Esophagus muscularis mucosa (tissue), 4 donors: ENCODE measurements at places on chromosomes 6 and 20.

- DNase-seq: peak; percentile 97
Observed at GRCh38 chr6:53171605-53172467, 23.2 kb upstream of the GCM1 start.

DNA sequence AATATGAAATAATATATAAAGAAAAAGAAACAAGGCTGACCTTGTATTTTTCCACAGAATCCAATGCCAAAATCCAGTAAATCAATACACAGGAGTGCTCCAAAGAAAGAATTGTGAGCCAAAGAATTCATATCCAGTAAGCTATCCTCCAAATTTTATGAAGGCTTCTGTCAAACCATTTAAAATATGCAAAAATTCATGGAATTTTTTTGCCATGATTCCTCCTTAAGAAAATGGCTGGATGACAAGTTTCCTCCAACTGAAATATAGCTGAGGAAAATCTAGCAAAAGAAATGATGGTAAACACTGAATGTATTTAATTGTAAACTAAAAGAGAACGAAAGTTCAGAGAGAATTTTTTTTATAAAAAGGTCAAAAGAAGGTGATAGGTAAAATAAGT is 290.3 kb downstream of the UBE3D start:
- DNase-seq: no peak

DNA sequence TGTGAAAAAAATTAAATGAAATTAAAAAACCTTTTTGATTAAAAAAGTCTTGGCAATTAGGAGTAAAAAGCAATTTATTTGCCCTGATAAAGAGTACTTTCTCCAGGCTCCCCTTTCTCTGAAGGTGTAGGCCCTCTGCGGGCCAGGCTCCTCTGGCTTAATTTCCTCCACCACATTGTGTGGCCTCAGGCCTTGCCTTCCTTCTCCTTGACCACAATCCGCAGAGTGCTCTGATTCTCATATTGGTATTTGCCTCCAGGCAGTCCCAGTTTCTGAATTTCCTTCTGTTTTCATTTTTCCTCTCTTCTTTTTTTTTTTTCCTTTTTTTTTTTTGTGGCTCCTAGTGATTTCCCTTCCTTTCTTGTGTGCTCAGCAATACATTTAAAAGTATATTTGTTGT is 96.4 kb downstream of the AIG1 start:
- no peak for DNase-seq

- DNase-seq: no peak
Observed at GRCh38 chr6:151024597-151024996, 159.1 kb downstream of the MTHFD1L start.

GRCh38 chr6:22681761-22682160 is 112.4 kb downstream of the HDGFL1 start:
- no peak for DNase-seq

DNA sequence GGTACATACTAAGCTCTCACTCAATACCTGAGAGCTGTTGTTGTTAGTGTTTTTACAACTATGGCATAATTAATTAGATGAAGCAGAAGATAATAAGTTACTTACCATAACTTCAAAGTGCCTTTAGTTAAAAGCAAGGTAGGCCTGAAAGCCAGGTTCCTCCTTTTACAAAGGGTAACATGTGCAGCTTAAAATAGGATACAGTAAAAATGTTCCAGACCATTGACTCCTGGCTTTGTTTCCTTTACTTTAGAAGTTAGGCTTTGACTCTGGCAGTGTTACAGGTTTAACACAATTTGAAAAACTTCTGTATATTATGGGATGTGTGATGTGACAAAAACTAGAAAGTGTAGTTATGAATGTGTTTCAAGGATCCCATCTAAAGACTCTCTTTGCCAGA is 522.5 kb downstream of the EPM2A start:
- no peak for DNase-seq

DNA sequence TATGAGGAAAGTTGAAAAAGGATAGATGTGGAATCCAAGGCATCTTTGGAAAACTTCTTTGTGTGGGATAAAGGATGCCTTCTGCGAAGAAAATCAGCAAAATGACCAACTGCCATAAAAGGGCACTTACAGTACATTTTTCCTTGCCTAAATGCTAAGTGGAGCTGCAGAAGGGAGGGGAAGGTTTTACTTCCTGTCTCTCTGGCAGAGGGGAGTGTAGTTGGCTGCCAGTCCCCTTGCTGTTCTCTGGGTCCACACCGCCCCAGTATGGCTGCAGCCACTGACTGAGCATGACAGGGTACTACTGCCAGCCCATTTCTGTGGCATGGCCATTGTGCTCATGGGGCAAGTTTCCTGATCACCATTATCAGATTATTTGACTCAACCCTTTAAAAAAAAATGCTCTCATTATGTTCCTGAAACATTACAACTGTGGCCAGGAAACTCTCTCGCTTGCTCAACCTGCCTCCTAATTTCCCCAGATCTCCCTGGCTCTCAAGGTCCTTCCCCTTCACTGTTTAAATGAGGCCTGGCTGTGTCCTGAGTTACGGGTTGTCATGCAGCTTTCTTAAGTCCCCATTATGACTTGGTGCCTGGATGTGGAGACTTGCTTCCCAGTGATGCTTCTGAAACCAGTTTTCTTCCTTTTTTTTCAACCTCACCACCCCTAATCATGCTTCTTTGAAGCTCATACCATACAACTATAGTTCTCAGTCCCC is 34.5 kb upstream of the FAM184A start:
- no peak for DNase-seq

GRCh38 chr6:33488339-33488738 is 34.0 kb downstream of the ZBTB9 start:
- DNase-seq: no peak

DNA sequence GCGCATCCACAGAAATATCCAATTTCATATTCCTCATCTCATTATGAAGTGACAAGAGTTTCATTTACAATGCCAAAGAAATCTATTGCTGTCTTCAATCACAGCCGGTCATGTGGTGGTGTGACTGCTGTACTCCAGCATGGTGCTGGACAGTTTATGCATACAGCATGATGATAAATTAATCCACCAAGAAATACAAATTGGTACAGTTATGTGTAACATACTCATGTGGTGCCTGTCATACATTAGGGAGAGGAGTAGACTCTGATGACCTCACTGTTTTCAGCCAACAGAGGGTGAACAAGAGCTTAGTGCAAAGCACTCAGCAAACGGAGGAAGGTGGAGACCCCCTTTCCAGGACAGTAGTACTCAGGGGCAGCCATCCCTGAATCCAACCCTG is 178.4 kb upstream of the SYNDIG1 start:
- DNase-seq: no peak

DNA sequence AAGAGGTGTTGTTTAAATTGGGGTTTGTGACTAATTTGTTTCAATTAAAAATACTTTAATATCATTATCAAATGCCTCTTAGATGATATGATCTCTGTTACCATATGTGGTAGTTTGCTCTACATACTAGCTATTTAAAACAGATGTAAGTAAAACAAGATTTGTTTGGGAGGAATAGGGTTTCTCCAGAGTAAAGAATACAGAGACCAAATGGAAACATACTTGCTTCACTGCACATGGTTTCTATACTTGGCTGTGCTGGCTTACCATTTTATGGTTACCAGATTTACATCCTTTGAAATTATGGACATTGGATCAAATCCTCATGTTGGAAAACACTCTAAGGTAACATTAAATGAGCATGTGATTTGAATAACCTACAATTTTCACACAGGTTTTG is 588.3 kb downstream of the CD109 start:
- DNase-seq: no peak

- no peak for DNase-seq
Observed at GRCh38 chr6:2918936-2919335, 15.8 kb upstream of the SERPINB9 start.

- DNase-seq: no peak
Observed at GRCh38 chr6:99331531-99331930, 17.9 kb downstream of the FAXC start.

DNA sequence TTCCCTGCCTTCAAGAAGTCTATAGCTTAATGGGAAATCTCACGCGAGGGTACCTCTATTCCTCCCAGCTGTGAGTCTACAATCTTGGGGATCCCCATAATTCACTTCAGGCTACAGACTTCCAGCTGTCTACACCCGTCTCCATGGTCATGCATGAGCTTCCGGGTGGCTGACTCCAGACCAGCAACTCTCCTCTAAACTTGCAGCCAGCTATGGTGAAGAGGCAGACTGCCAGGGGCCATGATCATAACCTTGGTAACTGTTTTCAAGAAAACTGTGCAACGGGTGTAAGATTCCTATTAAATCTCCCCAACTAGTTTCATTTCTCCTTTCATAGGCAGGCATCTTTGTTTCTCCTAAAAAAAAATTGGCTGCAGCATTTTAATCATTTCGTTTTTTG is 534.4 kb upstream of the CHD6 start:
- no peak for DNase-seq

- DNase-seq: no peak
Observed at GRCh38 chr6:168609026-168609685, 168.2 kb downstream of the SMOC2 start.

GRCh38 chr20:47365023-47365764 is 8.7 kb upstream of the ZMYND8 start:
- DNase-seq: no peak

DNA sequence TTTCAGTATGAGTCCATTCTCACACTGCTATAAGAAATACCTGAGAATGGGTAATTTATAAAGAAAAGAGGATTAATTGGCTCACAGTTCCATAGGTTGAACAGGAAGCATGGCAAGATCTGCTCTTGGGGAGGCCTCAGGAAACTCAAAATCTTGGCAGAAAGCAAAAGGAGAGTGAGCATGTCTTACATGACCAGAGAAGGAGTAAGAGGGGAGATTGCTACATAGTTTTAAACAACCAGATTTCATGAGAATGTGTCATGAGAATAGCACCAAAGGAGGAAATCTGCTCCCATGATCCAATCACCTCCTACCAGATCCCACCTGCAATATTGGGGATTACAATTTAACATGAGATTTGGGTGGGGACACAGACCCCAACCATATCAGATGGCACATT is 672.4 kb downstream of the HTR1B start:
- no peak for DNase-seq

GRCh38 chr6:93919365-93919764 is 500.0 kb upstream of the EPHA7 start:
- DNase-seq: no peak

DNA sequence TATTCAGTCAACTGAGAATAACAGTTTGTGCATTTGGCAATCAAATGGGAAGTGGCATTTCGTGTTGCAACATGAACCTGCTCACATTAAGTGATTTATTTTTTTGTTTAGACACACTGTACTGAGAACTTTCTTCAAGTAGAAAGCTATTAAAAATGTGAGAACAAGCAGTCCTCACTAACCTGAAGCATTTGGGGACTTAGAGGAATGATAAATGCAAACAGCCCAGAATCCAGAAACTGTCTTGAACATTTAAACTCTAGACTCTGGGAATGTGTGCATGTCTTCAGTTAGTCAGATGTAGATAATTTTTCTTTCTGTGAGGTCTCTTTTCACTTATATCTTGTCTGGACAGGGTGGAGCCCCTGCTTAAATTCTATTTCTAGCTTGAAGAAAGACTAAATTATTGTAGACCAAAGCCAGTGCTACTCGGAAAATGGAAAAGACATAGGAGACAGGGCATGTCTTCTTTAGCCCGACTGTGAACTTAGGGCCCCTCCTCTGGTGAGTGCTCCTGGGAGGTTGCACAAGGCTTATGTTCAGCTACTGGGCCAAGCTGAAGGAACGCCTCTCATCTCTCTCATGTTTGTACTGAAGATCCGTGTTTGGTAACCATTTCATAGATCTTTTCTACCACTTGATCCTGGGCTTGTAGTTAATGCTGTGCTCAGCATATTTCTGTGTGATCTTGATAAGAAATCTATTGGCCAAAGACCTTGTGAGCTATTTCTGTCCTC is 70.1 kb downstream of the SLX4IP start:
- no peak for DNase-seq

- peak; percentile 92 for DNase-seq
Observed at GRCh38 chr20:41177636-41178035, 40.3 kb downstream of the PLCG1 start.

DNA sequence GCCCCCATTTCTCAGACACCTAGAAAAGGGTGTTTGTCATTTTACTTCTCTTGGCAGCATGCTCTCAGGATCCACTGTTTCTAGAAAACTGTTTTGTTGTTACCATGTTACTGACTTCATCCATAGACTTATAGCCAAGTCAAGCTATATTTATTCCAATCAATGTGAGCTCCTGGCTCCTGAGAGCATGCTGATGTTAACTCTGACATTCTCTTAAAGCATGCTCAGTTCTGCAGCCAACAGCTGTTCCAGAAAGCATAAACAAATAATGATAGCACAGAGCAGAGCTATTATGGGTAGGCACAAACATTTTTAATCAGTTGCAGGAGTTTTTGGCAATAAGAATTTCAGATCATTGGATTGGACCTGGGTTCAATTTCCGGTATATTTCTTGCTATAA is 92.4 kb upstream of the CEP85L start:
- no peak for DNase-seq

GRCh38 chr6:56756219-56756789 is 113.6 kb upstream of the DST start:
- DNase-seq: no peak

DNA sequence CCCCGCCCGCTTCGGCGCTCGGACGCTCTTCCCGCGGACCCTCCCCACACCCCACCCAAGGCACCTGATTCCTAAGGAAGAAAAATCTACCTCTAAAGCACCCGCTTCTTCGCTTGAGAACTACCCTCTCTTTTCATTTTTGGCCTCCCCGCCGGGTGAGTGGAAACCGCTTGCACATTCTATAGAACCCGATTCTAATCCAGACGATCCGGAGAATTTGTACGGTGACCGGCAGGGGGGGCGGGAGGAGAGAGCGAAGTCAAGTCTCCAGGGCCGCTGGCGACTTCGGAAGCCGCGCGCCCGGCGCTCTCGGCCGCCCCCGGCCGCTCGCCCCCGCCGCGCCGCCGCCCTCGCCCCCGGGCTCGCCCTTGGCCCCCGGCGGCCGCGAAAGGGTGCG is at the start of gene RBM24:
RBM24 (plus strand) TSS at position 262 of the 397 bp plus-strand sequence. CDS start 221 bp downstream, outside the sequence.
- no peak for DNase-seq

GRCh38 chr20:11437611-11438380 is 479.9 kb upstream of the BTBD3 start:
- no peak for DNase-seq

DNA sequence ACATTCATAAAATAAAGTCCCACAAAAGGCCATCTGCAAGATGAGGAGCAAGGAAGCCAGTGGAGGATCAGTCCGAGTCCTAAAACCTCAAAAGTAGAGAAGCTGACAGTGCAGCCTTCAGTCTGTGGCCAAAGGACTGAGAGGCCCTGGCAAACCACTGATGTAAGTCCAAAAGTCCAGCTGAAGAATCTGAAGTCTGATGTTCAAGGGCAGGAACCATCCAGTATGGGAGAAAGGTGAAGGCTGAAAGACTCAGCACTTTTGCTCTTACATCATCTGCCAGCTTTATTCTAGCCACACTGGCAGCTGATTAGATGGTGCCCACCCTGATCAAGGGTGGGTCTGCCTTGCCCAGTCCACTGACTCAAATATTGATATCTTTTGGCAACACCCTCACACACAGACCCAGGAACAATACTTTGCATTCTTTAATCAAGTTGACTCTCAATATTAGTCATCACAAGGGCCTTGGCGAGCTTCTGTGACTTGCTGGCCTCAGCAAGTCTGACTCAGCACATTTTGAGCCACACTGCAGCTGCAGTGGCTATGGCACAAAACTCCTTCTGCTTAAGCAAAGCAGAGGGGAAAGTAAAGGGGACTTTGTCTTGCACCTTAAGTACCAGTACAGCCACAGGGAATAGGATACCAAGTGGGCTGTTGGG is 1370.3 kb upstream of the CITED2 start:
- DNase-seq: no peak

GRCh38 chr6:2020909-2021308 is 224.5 kb downstream of the GMDS start:
- no peak for DNase-seq
